ENCODE measurements at places on chromosomes 1 and 21.

- no peak for DNase-seq
Measured at GRCh38 chr1:176858433-176858916, 306.0 kb downstream of the ASTN1 start.

- no peak for DNase-seq
Measured at GRCh38 chr1:34800214-34800613, 7.4 kb downstream of the GJA4 start.

- no peak for DNase-seq
Measured at GRCh38 chr1:201399352-201400126, 415 bp upstream of the LAD1 start.

DNA sequence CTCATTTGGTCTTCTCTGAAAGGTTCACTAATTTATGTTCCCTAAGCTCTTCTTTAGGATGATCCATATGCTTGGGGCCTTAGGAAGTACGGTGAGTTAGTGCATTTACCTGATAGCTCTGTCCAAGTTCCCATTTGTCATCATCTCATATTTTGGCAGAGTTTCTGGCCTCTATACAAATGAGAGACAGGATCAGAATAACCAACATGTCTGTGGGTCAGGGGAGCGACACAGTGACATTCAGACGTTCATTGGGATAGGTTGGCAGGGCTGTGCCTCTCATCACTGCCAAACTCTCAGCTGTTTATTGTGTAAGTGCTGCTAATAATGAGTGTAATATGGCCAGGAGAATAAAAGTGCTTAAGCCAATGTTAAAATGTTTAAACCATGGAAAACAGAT lies 561.1 kb upstream of the ZRANB2 start:
- no peak for DNase-seq

- DNase-seq = no peak
Measured at GRCh38 chr1:184393962-184394361, 7.1 kb downstream of the C1orf21 start.

DNA sequence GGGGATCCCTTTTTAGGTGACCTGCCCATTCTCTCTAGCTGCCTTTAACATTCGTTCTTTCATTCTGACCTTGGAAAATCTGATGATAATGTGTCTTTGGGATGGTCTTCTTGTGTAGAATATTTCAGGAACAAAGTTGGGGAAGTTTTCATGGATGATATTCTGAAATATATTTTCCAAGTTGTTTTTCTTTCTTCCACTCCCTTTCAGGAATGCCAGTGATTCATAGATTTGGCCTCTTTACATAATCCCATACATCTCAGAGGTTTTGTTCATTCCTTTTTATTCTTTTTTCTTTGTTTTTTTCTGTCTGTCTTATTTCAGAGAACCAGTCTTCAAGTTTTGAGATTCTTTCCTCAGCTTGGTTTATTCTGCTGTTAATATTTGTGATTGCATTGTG lies 13.9 kb upstream of the SCMH1 start:
- no peak for DNase-seq

DNA sequence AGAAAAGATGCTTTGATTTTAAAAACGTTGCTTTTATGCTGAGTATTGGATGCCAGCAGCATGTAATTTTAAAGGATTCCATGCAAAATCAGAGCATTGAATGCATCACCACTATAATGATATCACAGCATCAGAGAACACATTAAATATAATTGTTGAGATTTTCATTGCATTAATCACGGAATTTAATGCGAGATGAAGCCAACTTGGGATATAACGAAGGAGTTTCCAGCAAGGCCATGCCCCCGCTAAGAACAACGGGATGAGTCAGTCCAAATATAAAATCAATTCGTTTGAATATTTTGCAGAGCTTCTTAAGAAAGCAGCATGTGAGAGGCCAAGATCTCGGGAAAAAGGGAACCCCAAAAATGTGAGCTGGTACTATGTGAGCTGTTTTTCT lies 423.4 kb upstream of the CHRM3 start:
- no peak for DNase-seq

GRCh38 chr1:90728502-90729287 lies 11.6 kb upstream of the BARHL2 start:
- DNase-seq = no peak

Measured in AG08395 (cell line).